ENCODE measurements at places on chromosomes 3 and 15.

GRCh38 chr3:121619691-121620090 lies 26.5 kb downstream of the FBXO40 start:
- DNase-seq, result no peak

DNA sequence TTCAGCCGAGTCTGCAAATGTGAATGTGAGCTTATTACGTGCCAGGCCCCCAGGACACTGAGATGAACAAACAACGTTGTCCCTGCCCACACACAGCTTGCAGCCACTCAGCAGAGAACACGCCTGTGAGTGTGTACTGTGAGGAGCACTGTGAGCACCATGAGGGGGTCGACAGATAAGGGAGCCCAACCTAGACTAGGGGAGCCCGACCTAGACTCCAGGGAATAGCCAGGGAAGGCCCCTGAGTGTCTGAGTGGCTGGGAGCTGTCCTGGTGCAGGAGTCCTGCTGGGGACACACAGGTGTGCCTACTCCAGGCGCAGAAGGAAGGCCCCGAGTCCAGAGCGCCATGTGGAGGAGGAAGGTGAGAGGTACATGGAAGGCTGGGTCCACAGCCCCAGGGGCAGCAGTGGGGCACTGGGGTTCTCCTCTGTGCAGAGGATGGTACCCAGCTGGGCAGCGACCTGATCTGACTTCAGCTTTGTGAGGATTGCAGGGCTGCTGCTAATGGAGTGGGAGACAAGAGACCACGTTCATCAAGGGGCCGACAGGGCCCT lies 36.5 kb downstream of the MGLL start:
- no peak for DNase-seq

- no peak for DNase-seq
Measured at GRCh38 chr3:111236836-111237713, 165.5 kb downstream of the NECTIN3 start.

- DNase-seq, result no peak
Measured at GRCh38 chr3:194396859-194397756, 2.0 kb downstream of the GP5 start.

DNA sequence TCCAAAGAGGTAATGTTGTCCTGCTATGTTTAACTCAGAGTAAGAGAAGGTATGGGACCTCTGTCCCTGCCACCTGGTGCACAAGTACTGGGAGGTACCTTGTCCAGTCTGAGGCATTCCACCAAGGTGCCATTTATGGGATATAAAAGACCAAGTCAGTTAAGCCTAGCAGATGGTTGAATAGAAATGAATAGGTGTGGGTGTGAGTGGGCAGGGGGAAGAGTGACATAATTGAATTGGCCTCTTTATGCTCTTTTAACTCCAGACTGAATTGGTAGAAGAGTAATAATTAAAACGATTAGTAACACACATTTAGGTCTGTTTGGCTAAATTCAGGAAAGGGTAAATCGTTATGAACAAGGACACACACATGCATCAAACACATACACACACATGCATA lies 562 bp downstream of the ADGRG7 start:
- no peak for DNase-seq

DNA sequence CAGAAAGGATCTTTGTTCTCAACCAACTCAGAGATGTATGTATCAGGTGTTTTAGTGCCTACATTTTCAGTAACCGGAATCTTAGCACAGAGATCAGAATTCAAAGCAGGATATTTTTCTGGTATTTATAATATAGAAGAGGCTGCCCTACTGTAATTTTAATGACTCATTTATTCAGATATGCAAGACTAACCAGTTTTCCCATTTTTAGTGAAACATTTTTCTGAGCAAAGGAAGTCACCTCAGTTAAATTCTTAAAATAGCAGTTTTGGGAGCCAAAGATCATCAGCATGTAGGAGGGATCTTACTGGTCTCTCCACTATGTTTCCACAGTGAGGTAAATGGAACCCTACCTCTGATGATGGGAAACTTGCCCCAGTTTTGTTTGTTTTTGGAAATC lies 42.0 kb downstream of the SRP14 start:
- DNase-seq, result no peak

GRCh38 chr15:60195611-60196010 lies 191.5 kb downstream of the FOXB1 start:
- no peak for DNase-seq

DNA sequence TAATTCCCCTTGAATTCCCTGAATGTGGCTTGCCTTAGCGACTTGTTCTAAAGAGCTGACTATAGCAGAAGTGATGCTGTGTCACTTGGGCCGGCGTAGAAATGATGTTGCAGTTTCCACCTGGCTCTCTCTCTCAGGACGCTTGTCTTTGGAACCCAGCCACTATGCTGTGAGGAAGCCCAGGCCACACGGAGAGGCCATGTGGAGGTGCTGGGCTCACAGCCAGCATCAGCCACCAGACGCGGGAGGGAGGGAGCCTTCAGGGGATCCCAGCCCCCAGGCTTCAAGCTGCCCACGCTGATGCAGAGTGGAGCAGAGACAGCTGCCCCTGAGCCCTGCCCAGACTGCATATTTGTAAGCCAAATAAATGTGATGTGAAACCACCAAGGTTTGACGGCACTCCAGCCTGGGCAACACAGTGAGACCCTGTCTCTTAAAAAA lies 18.6 kb downstream of the RNU5B-1 start:
- no peak for DNase-seq

- DNase-seq, result no peak
Measured at GRCh38 chr15:55108448-55108847, 88.3 kb downstream of the RSL24D1 start.

- peak; percentile 44 for DNase-seq
Measured at GRCh38 chr15:44296625-44297524, 8.4 kb downstream of the GOLM2 start.

DNA sequence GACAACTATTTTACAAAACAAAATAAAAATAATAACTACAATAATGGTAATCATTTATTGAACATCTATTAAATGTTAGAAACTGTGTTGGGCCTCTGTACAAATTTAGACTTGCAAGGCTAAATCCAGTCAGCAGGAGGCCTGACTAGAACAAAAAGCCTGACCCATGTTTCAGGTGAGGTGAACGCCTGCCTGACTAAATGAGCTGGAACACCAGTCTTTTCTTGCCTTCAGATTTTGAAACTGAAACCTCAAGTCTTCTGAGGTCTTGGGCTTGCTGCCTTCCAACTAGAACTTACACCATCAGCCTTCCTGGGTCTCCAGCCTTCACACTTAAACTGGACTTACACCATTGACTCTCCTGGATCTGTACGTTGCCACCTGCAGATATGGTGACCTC lies 706.9 kb downstream of the TBL1XR1 start:
- no peak for DNase-seq

DNA sequence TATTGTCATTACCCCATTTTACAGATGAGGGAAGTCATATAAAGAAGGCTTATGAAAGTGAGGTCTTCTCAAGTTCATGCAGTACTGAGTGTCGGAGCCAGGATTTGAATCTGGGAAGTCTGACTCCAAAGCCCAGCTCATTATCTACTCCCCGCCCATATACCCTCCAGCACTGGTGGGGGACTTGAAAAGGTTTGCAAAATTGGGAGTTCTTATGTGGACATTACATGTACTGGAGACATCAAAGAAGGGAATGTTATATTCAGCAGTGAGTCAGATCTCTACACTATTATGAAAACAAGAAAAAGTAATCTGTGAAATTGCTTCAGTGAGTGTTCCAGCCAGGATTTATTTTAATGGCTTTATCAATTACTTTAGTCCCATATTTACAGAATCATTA lies 185.2 kb upstream of the CADPS start:
- no peak for DNase-seq

- DNase-seq, result no peak
Measured at GRCh38 chr3:37892927-37893600, 31.4 kb downstream of the CTDSPL start.

- DNase-seq, result no peak
Measured at GRCh38 chr15:34812369-34812768, 17.0 kb upstream of the ACTC1 start.

GRCh38 chr3:72829701-72830100 lies 18.5 kb downstream of the SHQ1 start:
- DNase-seq, result no peak

DNA sequence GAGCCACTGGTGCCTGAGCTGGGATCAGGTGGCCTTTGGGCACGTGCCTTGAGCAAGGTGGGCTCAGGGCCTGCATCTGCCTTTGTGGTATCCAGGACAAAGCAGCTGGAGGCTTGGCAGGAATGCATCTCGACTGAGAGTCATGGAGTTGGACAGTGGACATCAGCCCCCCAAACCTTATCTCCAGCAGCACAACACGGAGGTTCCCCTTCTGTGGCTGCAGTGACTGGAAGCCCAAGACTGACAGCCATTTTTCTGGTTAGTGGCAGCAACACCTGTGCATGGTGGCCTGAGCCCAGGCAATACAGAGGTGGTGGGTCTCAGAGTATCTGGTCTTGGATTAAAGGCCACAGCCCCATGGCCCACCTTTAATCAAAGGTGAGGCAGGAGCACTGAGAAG lies 27.8 kb upstream of the TSEN2 start:
- DNase-seq, result no peak

DNA sequence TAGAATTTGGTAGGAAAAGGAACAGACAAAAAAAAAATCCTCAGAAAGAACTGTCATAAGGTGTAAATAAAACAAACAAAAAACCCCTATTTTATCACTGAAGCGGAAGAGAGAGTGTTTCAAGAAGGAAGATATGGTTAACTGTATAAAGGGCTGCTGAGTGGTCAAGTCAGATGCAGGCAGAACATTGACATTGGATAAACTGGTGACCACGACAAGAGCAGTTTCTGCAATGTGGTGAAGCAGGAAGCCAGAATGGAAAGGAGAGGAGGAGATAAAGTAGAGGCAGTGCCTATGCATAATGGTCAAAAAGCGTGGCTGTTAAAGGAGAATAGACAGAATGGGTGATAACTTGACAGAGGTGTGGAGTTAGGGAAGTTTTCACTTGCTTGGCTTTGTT lies 75.3 kb downstream of the CYP19A1 start:
- no peak for DNase-seq

Data from retinal pigment epithelial cell (primary cell).